ENCODE measurements at places on chromosomes 1 and 21. TPM values are rescaled to one million over a fixed set of nuclear protein-coding genes. Genes with fewer than 3 reads are reported as not detected.

The MPL gene
- polyA plus RNA-seq = 0.21 TPM

The NBPF26 gene
- 14.2 TPM for polyA plus RNA-seq

The OR2T27 gene
- polyA plus RNA-seq = not detected

The SELL gene
- 2.1 TPM for polyA plus RNA-seq

The IL12RB2 gene
- polyA plus RNA-seq = 1.1 TPM

The SERTAD4 gene
- 2.2 TPM for polyA plus RNA-seq

Measured in large intestine (tissue), 12 donors.